Activated gamma-delta T cell treated with Interleukin-2 at 50 U/mL for 16 hours (primary cell): ENCODE measurements at places on chromosomes 5 and 9.

- no peak for DNase-seq
Measured at GRCh38 chr9:87080512-87081264, 133.4 kb upstream of the GAS1 start.

DNA sequence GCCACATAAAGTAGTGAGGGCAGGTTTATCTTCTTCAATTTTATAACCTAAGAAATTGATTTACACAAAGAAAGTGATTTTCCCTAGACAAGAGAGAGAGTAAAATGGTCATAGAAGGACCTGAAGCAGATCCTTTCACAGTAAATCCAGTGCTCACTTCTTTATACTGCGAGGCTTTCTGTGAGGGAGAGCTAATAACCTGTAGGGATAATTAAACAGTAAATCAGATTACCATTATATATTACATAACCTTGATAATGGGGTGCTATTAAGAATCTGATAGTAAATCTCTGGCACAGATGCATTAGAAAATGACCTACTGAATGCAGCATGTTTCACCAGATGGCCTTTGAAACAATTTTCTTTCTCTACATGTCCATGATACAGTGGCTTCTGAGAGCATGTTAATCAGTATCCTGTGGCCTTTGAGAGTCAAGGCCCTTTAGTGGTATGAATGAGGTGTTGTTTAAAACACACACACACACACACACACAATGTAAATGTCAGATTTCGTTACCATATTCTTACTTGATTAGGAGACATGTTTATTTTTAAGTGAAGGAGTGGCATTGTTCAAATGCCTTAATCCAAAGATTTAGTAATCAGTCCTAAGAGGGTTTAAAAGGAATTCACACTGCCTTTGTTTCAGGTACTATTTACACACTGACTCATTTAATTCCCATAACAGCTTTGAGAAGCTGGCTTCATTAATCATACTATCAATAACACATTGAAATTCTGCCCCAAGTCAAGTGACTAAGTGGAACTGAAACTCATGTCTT lies 124.7 kb downstream of the ALDH1A1 start:
- DNase-seq: no peak

DNA sequence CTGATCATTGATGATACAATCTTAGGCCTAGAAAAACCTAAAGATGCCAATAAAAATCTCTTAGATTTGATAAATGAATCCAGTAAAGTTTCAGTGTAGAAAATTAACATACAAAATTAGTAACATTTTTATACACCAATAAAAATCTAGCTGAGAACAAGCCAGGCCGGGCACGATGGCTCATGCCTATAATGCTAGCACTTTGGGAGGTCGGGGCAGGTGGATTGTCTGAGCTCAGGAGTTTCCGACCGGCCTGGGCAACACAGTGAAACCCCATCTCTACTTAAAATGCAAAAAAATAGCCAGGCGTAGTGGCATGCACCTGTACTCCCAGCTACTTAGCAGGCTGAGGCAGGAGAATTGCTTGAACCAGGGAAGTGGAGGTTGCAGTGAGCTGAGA lies 84.4 kb downstream of the SLCO6A1 start:
- DNase-seq: no peak

GRCh38 chr9:127308652-127309434 lies 44.3 kb downstream of the GARNL3 start:
- no peak for DNase-seq

DNA sequence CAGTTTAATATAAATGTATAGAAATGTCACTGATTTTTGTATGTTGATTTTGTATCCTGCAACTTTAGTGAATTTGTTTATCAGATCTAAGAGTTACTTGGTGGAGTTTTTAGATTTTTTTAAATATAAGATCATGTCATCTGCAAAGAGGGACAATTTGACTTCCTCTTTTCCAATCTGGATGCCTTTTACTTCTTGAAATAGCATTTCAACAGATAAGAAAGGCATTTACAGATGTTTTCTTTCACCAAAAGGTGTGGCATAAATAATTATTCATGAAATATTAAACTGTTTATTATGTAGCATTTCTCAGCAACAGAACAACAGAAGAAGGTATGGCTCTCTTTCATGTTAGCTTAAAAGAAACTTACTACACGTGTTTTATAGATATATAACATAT lies 34.9 kb upstream of the NIPBL start:
- no peak for DNase-seq

GRCh38 chr5:133196441-133197085 lies 144.8 kb downstream of the HSPA4 start:
- no peak for DNase-seq

DNA sequence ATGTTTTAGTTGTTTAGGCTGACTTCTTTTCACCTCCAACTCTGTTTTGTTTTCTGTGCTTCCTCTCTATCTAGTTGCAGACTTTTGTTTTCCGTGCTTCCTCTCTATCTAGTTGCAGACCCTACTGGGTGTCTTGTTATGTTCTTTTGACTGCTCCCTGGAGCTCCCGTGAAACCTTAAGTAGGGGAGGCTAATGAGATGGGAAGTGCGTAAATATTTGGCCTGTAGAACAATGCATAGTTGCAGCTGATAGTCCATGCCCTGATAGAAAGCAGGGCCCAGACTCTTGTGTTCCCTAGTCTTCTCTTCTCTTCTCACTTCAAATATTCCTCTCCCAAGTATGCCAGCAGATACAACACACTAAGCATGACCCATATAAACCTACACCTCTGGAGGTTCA lies 757.0 kb downstream of the BRINP1 start:
- DNase-seq: no peak

- no peak for DNase-seq
Measured at GRCh38 chr9:99400184-99400731, 178.2 kb downstream of the SEC61B start.

- DNase-seq: no peak
Measured at GRCh38 chr5:149811453-149811852, 81.3 kb downstream of the PPARGC1B start.

DNA sequence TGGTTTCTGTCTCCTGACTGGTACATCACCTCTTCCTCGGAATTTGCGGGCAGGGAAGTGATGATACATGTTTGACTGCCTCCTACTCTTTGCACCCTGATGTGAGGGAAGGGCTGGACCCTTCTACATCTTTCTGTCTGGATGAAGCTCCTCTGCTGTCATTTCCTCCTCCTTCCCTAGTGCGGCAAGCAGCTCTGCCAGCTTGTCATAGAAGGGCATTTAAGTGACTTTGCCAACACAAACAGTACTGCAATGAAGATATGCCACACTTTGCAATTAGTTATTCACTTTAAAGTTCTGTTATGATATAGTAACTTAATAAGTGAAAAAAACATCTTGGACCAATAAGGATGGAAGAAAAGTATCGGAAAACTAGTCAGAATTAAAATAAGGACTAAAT lies 48.5 kb upstream of the ABL1 start:
- no peak for DNase-seq

GRCh38 chr9:135392511-135392910 lies 87.1 kb upstream of the PPP1R26 start:
- no peak for DNase-seq

GRCh38 chr5:120657104-120657503 lies 193.0 kb downstream of the PRR16 start:
- DNase-seq: no peak

DNA sequence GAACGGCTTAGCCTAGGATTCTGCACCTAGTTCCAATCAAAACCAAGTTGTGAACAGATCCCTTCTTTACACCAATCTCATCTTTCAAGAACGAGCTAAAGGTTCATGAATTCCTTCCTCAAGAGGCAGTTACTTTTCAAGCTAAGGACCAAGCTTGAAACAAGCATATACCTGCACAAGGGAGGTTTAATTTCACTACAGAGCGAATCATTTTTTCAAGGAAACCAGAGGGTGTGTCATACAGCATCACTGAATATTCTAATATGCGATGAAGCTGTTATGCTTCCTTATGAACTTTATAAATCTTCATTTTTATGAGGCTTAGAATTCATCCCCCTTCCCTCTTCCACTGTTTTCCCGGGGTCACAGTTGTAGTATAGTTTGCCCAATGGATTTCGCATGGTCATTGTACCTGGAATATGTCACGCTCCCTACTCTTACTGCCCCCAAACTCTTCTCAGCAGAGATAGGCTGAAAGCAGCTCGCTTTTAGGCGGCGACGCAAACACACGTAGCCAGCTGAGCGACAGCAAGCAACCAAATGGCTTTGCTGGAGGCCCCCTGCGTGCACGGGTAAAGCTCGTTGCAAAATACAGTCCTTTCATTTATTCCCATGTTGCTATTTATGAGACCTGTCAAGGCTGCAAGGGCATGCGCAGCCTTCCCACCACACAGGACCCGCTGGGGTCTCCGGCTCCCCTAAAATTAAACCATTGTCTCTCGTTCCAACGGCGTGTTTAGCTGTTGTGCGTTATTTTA lies 832 bp downstream of the LMBRD2 start:
- peak; percentile 23 for DNase-seq

- DNase-seq: no peak
Measured at GRCh38 chr5:102542057-102542456, 43.3 kb upstream of the SLCO6A1 start.

- no peak for DNase-seq
Measured at GRCh38 chr9:94813379-94813778, 86.9 kb downstream of the AOPEP start.

GRCh38 chr5:1106385-1107166 lies 5.3 kb downstream of the SLC12A7 start:
- no peak for DNase-seq

DNA sequence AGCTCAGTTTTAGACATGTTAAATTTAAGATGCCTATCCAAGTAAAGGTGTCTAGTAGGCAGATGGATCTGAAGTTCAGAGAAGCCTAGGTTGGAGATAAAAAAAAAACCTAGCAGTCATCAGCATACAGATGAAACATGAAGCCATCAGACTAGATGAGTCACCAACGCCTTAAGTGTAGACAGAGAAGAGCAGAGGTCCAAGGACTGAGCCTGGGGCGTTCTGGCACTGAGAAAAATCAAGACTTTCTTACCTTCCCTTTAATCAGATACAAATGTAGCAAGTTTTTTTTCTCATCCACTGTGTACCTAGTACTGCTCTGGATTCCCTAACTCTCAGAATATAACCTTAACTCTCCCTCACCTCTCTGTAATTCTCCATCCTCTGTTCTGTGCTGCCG lies 97.3 kb downstream of the SIL1 start:
- DNase-seq: no peak

- peak; percentile 13 for DNase-seq
Measured at GRCh38 chr5:218457-219291, 554 bp downstream of the SDHA start.
